NCI-H2107 (cell line): ENCODE measurements at places on chromosomes 3 and 15.

- DNase-seq, result peak; percentile 17
Measured at GRCh38 chr15:50182219-50183013, 420 bp downstream of the SLC27A2 start.

DNA sequence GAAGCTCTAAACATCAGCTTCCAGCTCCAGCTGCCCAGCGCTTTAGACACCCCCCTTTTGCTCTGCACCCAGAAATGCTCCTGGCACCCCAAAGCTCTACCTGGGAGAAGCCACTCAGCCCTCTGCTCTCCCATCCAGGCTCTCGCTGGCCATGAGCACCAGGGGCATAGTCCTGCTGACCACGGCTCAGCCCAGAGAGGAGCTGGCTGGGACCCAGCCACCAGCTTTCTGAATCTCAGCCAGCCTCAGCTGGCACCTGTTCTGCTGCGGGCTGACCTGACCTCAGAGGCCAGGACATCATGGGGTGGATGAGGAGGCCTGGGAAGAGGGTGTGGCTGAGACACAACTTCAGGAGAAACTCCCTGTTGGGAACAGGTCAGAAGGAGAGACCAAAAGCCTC, 8.6 kb downstream of the NTRK3 start:
- DNase-seq, result no peak

- DNase-seq, result no peak
Measured at GRCh38 chr3:193991666-193992424, 144.1 kb upstream of the HES1 start.

GRCh38 chr3:9067352-9067975, 104.2 kb upstream of the RAD18 start:
- no peak for DNase-seq

GRCh38 chr3:49840388-49840787, 16.0 kb downstream of the TRAIP start:
- no peak for DNase-seq

- no peak for DNase-seq
Measured at GRCh38 chr3:16999871-17000270, 115.1 kb downstream of the PLCL2 start.

GRCh38 chr15:89666184-89666857, 11.1 kb upstream of the KIF7 start:
- no peak for DNase-seq

DNA sequence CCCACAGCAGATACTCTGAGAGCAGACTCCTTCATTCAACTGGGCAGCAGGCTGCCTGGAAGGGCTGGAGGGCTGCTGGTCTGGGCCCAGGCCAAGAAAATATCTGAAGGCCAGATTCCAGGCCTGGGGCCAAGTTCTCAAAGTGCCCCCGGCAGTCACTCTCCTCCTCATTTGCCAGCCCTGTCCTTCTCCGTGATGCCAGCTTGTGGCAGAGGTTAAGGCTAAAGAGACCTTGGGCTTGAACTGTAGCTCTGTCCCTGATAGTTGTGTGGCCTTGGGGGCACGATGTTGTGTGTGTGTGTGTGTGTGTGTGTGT, 39.0 kb downstream of the FAM3D start:
- no peak for DNase-seq

DNA sequence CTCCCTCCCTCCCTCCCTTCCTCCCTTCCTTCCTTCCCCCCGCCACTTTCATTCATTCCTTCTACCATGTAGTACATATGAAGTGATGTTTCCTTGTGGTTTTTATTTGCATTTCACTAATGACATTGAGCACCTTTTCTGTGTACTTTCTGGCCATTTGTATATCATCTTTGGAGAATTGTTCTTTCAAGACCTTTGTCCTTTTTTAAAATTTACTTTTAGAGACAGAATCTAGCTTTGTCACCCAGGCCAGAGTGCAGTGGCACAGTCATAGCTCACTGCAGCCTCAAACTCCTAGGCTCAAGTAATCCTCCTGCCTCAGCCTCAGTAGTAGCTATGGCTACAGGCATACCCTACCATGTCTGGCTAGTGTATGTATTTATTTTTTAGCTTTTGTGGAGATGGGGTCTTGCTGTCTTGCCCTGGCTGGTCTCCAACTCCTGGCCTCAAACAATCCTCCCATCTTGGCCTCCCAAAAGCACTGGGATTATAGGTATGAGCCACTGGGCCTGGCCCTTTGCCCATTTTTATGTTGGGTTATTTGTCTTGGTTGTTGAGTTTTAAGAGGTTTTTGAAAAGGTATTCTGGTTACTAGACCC, 42.0 kb upstream of the CTDSPL2 start:
- DNase-seq, result no peak

- no peak for DNase-seq
Measured at GRCh38 chr3:162274070-162274469, 777.5 kb downstream of the OTOL1 start.

GRCh38 chr3:164224126-164224525, 854.2 kb downstream of the SI start:
- DNase-seq, result no peak

- DNase-seq, result no peak
Measured at GRCh38 chr15:97791824-97792792, 168.4 kb upstream of the ARRDC4 start.

GRCh38 chr3:170749185-170749584, 120.8 kb downstream of the RPL22L1 start:
- DNase-seq, result no peak

DNA sequence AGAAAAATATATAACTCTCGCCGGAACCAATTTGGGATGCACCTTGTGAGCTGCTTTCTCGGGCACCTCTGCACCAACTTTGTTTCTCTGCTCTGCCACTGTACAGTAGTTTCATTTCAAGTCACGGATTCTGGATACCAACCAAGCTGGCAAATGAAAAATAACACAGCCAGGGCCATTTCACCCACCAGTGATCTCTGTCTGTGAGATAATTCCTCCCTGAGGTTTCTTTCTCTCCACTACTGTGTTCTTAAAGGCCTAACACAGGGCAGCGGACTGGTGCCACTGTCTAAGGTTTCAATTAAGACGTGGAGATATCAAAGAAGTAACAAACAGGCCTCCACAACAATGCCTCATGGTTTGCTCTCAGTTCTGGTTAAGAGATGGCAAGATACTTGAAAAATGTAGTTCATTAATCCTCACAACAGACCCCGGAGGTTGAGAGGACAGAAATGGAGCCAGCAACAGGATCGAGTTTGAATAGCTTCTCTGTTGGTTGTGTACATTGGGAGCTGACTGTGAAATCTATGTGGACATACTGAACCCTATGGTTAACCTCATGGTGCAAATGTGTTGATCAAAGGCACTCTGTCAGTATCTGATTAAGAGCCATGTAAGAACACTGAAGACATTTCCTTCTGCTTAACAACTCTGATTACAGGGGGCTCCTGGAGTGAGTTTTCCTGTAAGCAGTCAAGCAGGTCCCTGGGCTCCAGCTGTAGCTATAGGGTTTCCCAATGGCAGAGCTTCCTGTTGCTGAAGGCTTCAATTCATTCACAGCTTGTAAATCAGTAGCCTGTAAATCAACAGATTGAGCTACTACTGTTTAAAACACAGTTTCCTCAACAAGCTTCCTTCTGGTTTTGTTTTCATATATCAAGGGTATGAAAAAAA, 470.5 kb downstream of the EPHA3 start:
- DNase-seq, result no peak

DNA sequence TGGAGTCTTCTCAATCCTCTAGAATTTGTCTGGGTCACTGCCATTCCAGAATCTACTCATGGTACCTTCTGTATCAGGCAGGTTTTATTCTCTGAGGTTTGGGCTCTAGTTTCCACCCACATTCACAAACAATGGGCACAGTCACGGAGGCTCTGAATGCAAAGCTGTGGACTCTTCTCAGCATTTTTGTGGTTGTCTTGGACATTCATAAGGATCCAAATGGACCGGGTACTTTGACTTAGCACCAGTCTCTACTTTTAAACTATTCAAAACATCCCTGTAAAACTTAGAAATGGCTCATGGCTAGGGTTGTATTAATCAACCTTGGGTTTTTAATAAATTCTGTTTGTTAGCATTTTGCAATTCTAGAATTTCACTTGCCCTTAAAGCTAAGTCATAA, 277.9 kb upstream of the THBS1 start:
- DNase-seq, result no peak

DNA sequence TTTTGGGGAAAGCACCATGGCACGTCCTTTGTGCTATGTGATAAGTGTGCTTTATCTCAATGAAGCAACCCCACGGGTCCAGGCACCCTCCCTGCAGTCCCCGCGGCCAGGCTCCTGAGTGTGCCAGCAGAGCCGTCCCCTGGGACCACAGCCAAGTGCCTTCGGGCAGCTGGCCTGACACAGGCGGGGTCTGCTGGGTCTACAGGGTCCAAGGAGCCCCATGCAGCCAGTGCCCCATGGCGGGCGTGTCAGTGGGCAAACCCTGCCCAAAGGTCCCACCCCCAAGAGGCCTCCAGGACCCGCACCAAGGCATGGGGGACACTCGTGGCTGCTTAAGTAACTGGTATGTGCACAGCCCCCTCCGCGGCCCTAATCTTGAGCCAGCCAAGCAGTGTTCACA, 35.3 kb downstream of the KLHL25 start:
- DNase-seq, result no peak
